HFFc6 (cell line): ENCODE measurements at places on chromosomes 7 and 10. TPM values are rescaled to one million over a fixed set of nuclear protein-coding genes. Genes with fewer than 3 reads are reported as not detected.

GRM3 gene
- total RNA-seq, result not detected in 3 replicates

IFIT2 gene
- total RNA-seq, result 8.2 to 12.5 TPM (median 10.2 TPM) in 3 replicates

FAM237B gene
- total RNA-seq, result not detected in 3 replicates

TRIL gene
- total RNA-seq, result not detected in 2 replicates

TNPO3 gene
- 36.1 to 47.0 TPM (median 41.6 TPM) in 3 replicates for total RNA-seq

CHPF2 gene
- total RNA-seq, result 134 to 164 TPM (median 143 TPM) in 3 replicates

DNA sequence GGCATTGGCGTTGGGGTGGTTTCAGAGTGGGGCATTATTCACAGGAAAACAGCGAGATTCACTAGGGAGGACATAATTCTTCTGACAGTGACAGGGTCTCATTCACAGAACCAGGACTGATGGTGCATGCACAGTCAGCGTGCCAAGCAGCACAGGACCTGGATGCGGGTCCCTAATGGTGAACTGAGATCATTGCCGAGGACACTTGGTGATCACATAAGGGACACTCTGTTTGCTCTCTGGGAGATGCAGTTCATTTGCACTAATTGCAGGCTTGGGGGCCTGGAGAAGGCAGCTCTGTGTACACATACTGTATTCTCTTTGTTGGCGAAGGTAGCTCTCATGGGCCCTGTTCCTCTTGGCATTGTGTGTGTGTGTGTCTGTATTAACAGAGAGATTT lies 716.1 kb downstream of the PHTF2 start:
- H3K27me3 ChIP-seq, result no peaks in the 10 kb centered on the region
- no peak for DNase-seq
- peaks cover 7% of the 10 kb centered on the region; the same call in 1 of the 2 replicates for H3K4me1 ChIP-seq
- H3K36me3 ChIP-seq, result no peaks in the 10 kb centered on the region
- H3K27ac ChIP-seq, result no peak overlapping the region
- no peak overlapping the region for H3K4me3 ChIP-seq

GRCh38 chr10:103584216-103585010 lies 90.9 kb downstream of the NEURL1 start:
- H3K27ac ChIP-seq, result no peak overlapping the region
- peaks cover 17% of the 10 kb centered on the region for H3K27me3 ChIP-seq
- peaks cover 14% of the 10 kb centered on the region; the same call in 1 of the 2 replicates for H3K36me3 ChIP-seq

- 0 out of 2 replicates have a peak, but pooled peaks cover 2% of the 10 kb centered on the region for H3K27me3 ChIP-seq
- H3K4me3 ChIP-seq, result no peak overlapping the region
- H3K27ac ChIP-seq, result no peak overlapping the region
- no peak for DNase-seq
- no peaks in the 10 kb centered on the region for H3K4me1 ChIP-seq
- H3K36me3 ChIP-seq, result no peaks in the 10 kb centered on the region
These were observed 105.6 kb downstream of the ANKRD26 start for GRCh38 chr10:26994743-26995142.

GRCh38 chr7:132723506-132724081 lies 147.3 kb upstream of the PLXNA4 start:
- H3K27ac ChIP-seq, result no peak overlapping the region
- peaks cover 13% of the 10 kb centered on the region for H3K36me3 ChIP-seq
- H3K27me3 ChIP-seq, result peaks cover 33% of the 10 kb centered on the region
- DNase-seq, result no peak

- H3K4me1 ChIP-seq, result no peaks in the 10 kb centered on the region
- H3K27ac ChIP-seq, result no peak overlapping the region
- DNase-seq, result no peak
- no peaks in the 10 kb centered on the region for H3K36me3 ChIP-seq
These were observed 101.8 kb downstream of the MKI67 start for GRCh38 chr10:128024426-128024825.

DNA sequence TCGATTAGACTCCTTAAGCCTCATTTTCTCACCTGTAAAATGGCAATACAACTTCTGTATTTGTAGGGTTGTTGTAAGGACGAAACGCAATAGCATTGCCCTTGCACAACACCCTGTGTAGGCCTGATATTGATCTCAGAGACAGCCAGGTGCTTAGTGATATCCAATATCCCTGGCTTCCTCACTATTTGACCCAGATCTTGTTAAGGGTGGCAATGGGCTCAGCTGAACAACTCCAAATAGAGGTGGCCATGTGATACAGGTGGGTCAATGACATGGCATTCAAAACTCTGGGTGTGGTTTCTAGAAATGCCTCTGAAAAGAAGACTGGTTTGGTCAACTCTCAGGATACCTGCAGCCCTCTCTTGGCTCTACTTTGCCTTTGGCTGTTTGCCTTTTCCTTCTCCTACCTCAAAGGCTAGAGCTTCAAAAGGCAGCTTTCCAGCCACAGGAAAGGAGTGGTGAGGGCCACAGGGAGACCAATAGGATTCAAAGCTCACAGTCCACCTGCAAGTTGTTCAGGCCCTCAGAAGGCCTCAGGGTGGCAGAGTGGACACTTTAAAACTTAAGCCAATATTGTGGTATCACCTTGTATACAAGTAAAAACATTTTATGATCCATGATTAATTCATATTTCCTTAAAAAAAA lies 14.9 kb upstream of the GATAD1 start:
- H3K27me3 ChIP-seq, result peaks cover 18% of the 10 kb centered on the region
- H3K4me3 ChIP-seq, result no peak overlapping the region
- DNase-seq, result no peak

DNA sequence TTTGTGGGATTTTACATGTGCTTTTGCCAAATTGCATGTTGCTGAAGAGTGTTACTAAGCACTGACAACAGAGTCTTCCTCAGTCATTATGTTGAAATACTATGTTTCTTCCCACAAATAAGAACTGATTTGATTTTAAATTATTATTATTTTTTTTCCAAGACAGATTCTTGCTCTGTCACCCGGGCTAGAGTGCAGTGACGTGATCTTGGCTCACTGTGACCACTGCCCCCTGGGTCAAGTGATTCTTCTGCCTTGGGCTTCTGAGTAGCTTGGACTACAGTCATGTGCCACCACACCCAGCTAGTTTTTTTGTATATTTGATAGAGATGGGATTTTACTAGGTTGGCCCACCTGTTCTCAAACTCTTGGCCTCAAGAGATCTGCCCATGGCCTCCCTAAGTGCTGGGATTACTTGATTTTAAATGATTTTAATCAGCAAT lies 42.3 kb downstream of the MINPP1 start:
- DNase-seq, result peak; percentile 37
- peak overlapping the region; percentile 11; the same call in 1 of the 2 replicates for H3K4me3 ChIP-seq
- no peaks in the 10 kb centered on the region for H3K27me3 ChIP-seq
- peaks cover 94% of the 10 kb centered on the region for H3K4me1 ChIP-seq
- H3K36me3 ChIP-seq, result peaks cover 32% of the 10 kb centered on the region

- no peak overlapping the region for H3K27ac ChIP-seq
- no peak for DNase-seq
- no peaks in the 10 kb centered on the region; the same call in 1 of the 2 replicates for H3K27me3 ChIP-seq
- H3K4me1 ChIP-seq, result peaks cover 41% of the 10 kb centered on the region
These were observed 19.5 kb upstream of the DLG5 start for GRCh38 chr10:77946084-77946483.

DNA sequence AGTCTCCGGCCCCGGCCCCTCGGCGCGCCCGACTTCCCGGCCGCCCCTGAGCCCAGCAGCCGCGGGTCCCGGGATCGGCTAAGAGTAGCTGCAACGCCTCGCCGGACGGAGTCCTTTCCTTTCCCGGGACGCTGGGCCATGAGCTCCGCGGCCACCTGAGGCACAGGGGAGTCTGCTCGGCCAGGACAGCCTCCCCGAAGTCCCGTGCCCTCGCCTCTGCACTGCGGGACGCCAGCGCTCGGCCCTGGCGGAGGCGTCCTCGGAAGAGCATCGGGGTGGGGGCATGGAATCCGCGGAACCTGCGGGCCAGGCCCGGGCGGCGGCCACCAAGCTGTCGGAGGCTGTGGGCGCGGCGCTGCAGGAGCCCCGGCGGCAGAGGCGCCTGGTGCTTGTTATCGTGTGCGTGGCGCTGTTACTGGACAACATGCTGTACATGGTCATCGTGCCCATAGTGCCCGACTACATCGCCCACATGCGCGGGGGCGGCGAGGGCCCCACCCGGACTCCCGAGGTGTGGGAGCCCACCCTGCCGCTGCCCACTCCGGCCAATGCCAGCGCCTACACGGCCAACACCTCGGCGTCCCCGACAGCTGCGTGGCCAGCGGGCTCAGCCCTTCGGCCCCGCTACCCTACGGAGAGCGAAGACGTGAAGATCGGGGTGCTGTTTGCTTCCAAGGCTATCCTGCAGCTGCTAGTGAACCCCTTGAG lies 502 bp downstream of the SLC18A3 start:
- peaks cover 13% of the 10 kb centered on the region; the same call in 1 of the 2 replicates for H3K36me3 ChIP-seq
- H3K4me1 ChIP-seq, result peaks cover 8% of the 10 kb centered on the region; the same call in 1 of the 2 replicates
- no peak overlapping the region for H3K27ac ChIP-seq
- H3K4me3 ChIP-seq, result no peak overlapping the region
- H3K27me3 ChIP-seq, result peaks cover 71% of the 10 kb centered on the region

GRCh38 chr7:55021053-55021452 lies 2.2 kb downstream of the EGFR start:
- peak overlapping the region; percentile 89 for H3K4me3 ChIP-seq
- H3K4me1 ChIP-seq, result peaks cover 64% of the 10 kb centered on the region
- peaks cover 1% of the 10 kb centered on the region for H3K27me3 ChIP-seq

- H3K4me1 ChIP-seq, result no peaks in the 10 kb centered on the region
- no peaks in the 10 kb centered on the region for H3K36me3 ChIP-seq
- H3K4me3 ChIP-seq, result no peak overlapping the region
These were observed 602.7 kb downstream of the SORCS3 start for GRCh38 chr10:105243825-105244224.

- no peaks in the 10 kb centered on the region for H3K4me1 ChIP-seq
- H3K27ac ChIP-seq, result no peak overlapping the region
- peaks cover 27% of the 10 kb centered on the region for H3K27me3 ChIP-seq
These were observed 24.5 kb upstream of the KLF14 start for GRCh38 chr7:130758429-130759056.

GRCh38 chr10:51318399-51319172 lies 244.3 kb downstream of the PRKG1 start:
- no peak overlapping the region for H3K27ac ChIP-seq
- peaks cover 4% of the 10 kb centered on the region; the same call in 1 of the 2 replicates for H3K27me3 ChIP-seq
- H3K4me1 ChIP-seq, result peaks cover 16% of the 10 kb centered on the region
- no peak overlapping the region for H3K4me3 ChIP-seq

- no peaks in the 10 kb centered on the region; the same call in none of the 2 replicates for H3K27me3 ChIP-seq
- no peak overlapping the region for H3K4me3 ChIP-seq
- peaks cover 5% of the 10 kb centered on the region; the same call in 1 of the 2 replicates for H3K36me3 ChIP-seq
- no peak for DNase-seq
- no peak overlapping the region for H3K27ac ChIP-seq
- H3K4me1 ChIP-seq, result no peaks in the 10 kb centered on the region
These were observed 140.7 kb downstream of the PAXIP1 start for GRCh38 chr7:154862153-154862791.

GRCh38 chr7:4612939-4613841 lies 68.9 kb upstream of the FOXK1 start:
- no peaks in the 10 kb centered on the region for H3K36me3 ChIP-seq
- DNase-seq, result no peak
- H3K4me3 ChIP-seq, result peak overlapping the region; percentile 74
- H3K27me3 ChIP-seq, result peaks cover 10% of the 10 kb centered on the region

DNA sequence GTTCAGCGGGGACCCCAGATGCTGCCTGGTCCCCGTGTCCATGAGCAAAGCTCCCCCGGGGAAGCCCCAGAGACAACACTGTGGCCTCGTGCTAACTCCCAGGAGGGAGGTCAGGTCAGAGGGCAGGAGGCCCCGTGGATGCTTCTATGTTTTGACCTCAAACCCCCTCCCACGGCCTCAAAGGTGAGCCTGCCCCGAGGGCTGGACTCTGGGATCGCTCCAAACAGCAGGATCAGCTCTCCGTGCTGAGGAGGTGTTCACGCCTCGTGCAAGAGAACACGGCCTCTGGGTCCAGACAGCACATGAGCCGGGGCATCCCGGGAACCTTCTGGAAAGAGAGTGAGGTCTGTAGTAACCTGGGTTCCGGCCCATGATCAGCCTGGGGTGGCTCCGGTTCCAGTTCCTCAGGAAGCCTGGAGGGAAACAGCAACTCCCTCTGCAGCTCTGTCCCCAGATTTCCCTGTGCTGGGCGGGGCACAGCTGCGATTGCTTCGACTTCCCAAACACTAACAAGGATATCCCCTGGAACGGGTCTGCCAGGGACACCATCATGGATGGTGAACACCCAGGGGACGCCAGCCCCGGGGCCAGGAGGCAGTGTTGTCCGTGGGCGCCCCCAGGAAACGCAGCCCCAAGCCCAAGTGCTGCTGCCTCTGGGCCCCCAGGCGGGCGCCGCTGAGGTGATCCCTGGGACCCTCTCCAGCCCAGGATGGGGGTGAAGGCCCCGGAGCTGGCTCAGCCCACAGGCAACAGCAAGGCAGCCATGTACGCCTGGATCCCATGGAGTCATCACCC lies 18.0 kb upstream of the INPP5A start:
- H3K36me3 ChIP-seq, result no peaks in the 10 kb centered on the region
- peak overlapping the region; percentile 74 for H3K27ac ChIP-seq
- no peak for DNase-seq
- H3K27me3 ChIP-seq, result peaks cover 2% of the 10 kb centered on the region
- no peak overlapping the region for H3K4me3 ChIP-seq

GRCh38 chr7:151100921-151101320 lies 14.6 kb downstream of the AGAP3 start:
- no peaks in the 10 kb centered on the region for H3K27me3 ChIP-seq
- no peak for DNase-seq
- H3K36me3 ChIP-seq, result no peaks in the 10 kb centered on the region

GRCh38 chr7:73504920-73505319 lies 17.2 kb downstream of the BAZ1B start:
- H3K4me1 ChIP-seq, result no peaks in the 10 kb centered on the region
- no peak overlapping the region for H3K4me3 ChIP-seq
- H3K27ac ChIP-seq, result no peak overlapping the region
- H3K27me3 ChIP-seq, result no peaks in the 10 kb centered on the region; the same call in 1 of the 2 replicates
- H3K36me3 ChIP-seq, result peaks cover 46% of the 10 kb centered on the region

- H3K27ac ChIP-seq, result peak overlapping the region; percentile 66
- H3K36me3 ChIP-seq, result no peaks in the 10 kb centered on the region
- no peak overlapping the region; the same call in 1 of the 2 replicates for H3K4me3 ChIP-seq
- peak; percentile 65 for DNase-seq
- H3K27me3 ChIP-seq, result peaks cover 2% of the 10 kb centered on the region; the same call in 1 of the 2 replicates
- peaks cover 42% of the 10 kb centered on the region for H3K4me1 ChIP-seq
These were observed 593.1 kb downstream of the SORCS1 start for GRCh38 chr10:106571192-106571946.

DNA sequence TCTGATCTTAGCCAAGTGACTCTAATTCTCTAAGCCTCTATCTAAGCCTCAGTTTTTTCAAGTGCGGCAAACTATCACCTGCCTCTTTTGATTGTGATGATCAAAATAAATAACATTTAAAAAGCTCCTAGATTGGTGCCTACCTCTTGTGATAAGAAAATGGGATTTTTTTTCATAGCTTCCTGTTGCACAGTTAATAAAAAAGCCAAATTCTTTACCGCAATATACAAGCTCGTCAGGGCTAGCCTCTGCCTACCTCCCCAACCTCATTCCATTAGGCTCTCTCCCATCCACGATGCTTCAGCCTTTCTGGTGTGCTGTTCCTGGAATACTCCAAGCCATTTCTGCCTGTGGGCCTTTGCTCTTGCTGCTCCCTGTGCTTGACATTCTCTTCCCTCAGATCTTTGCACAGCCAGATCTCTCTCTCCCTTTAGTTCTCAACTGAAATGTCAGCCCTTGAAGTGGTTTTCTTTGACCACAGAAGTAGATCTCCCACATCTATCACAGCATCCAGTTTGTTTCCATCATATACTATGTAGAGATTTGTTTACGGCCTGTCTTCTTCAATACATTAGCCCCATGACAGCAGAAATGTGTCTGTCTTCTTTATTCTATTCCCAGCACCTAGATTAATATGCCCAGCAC lies 48.8 kb downstream of the SFR1 start:
- peaks cover 20% of the 10 kb centered on the region for H3K27me3 ChIP-seq
- no peaks in the 10 kb centered on the region for H3K36me3 ChIP-seq
- no peak for DNase-seq
- H3K4me3 ChIP-seq, result no peak overlapping the region
